Effector CD4-positive, alpha-beta T cell (primary cell): ENCODE measurements at places on chromosomes 3 and 15.

DNA sequence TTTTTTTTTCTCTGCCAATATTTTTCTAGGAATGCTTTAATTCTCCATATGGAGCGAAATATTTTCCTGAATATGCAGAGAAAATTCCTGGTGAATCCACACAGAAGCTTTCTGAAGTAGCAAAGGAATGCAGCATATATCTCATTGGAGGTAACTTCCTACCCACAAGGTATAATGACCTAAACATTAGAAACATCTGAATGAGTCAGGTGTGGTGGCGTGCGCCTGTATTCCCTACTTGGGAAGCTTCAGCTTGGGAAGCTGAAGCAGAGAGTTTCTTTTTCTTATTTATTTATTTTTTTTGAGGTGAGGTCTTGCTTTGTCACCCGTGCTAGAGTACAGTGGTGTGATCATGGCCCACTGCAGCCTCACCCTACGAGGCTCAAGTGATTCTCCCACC, 5.2 kb downstream of the NIT2 start:
- no peak for DNase-seq

GRCh38 chr15:88029696-88030095, 226.8 kb downstream of the NTRK3 start:
- DNase-seq = no peak

- DNase-seq = no peak
Measured at GRCh38 chr15:33982516-33982915, 14.2 kb downstream of the CHRM5 start.

GRCh38 chr3:140441006-140441405, 236.9 kb upstream of the TRIM42 start:
- no peak for DNase-seq

DNA sequence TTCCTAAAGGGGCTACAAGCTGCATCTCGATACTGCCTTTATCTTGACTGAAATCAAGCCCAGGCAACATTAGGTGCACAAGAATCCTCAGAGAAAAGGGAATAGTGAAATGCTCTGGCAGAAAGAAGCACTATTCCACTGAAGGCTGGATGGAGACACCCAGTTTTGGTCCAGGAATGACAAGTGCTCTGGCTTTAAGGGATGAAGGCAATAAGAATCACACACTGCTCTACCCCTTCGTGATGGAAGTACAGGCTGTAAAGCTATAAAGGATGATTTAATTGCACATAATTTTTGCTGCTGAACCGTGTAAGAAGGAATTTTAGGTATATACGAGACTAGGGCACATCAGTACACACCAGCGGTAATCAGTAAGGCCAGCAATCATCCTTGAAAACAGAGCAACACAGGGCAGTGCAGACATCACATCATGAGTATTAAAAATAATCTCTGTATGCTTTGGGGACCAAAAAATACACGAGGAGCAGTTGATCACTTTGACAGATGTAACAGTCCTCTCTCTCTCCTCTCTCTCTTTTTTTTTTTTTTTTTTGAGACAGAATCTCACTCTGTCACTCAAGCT, 414.6 kb upstream of the TBL1XR1 start:
- DNase-seq = no peak

GRCh38 chr3:136731274-136731884, 20.8 kb downstream of the STAG1 start:
- no peak for DNase-seq

- DNase-seq = no peak
Measured at GRCh38 chr3:106447723-106448301, 579.0 kb upstream of the CBLB start.

GRCh38 chr15:44662478-44663409, 718 bp downstream of the SPG11 start:
- peak; percentile 79 for DNase-seq

GRCh38 chr15:76576523-76577279, 240.1 kb downstream of the ISL2 start:
- DNase-seq = no peak

- DNase-seq = no peak
Measured at GRCh38 chr15:85760531-85761371, 34.0 kb downstream of the KLHL25 start.

GRCh38 chr15:76340803-76341365, 4.3 kb downstream of the ISL2 start:
- peak; percentile 26 for DNase-seq

- no peak for DNase-seq
Measured at GRCh38 chr3:58419780-58420507, 13.7 kb downstream of the PDHB start.

DNA sequence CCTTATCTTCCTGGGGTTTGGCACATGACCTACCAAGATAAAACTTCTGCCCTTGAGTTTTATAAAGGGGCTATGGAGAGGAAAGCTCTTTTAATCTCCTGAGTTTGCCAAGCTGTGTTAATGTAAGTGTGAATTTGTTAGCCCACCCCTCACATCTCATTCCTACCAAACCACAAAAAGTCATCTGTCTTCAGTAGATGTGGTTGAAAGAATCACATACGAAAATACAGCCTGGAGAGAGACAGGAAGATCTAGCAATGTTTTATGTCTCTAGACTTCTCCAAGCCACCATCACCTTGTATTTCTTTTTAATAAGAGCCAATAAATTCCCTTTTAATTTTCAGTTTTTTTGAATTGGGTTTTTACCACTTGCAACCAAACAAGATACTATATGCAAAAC, 68.9 kb upstream of the ZNF280D start:
- no peak for DNase-seq
